ENCODE measurements at places on chromosomes 3 and 15. TPM values are rescaled to one million over a fixed set of nuclear protein-coding genes. Genes with fewer than 3 reads are reported as not detected.

GRCh38 chr15:78508272-78508671 lies 895 bp downstream of the HYKK start:
- H3K4me3 ChIP-seq: peak overlapping the region; percentile 85
- no peak for DNase-seq
- H3K27me3 ChIP-seq: no peaks in the 10 kb centered on the region
- peaks cover 17% of the 10 kb centered on the region for H3K4me1 ChIP-seq
- H3K36me3 ChIP-seq: no peaks in the 10 kb centered on the region
- H3K27ac ChIP-seq: no peak overlapping the region

GRCh38 chr15:89673165-89673512 lies 6.0 kb downstream of the PLIN1 start:
- H3K27me3 ChIP-seq: no peaks in the 10 kb centered on the region
- H3K4me3 ChIP-seq: no peak overlapping the region
- no peak overlapping the region for H3K27ac ChIP-seq
- H3K36me3 ChIP-seq: no peaks in the 10 kb centered on the region

DNA sequence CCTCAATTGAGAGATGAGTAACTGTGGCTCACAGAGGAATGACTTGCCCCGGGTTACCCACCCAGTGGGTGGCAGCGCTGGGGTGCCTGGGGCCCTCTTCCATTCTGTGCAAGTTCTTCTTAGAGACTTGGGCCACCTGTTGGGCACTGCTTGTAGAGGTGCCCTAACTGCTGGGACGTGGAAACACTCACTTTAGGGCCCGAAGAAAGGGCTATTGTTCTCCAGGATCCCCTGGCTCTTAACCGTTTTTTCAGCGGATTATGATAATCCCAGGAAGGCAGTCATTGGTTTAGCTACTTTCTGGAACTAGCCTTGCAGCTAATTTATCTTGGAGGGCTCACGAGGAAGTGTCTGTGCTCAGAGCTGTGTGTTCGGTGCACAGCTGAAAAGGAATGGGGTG lies 66.0 kb upstream of the GCNT3 start:
- no peak for DNase-seq
- H3K27me3 ChIP-seq: no peaks in the 10 kb centered on the region
- no peaks in the 10 kb centered on the region for H3K36me3 ChIP-seq
- no peak overlapping the region for H3K4me3 ChIP-seq
- H3K4me1 ChIP-seq: peaks cover 6% of the 10 kb centered on the region
- H3K27ac ChIP-seq: no peak overlapping the region

DNA sequence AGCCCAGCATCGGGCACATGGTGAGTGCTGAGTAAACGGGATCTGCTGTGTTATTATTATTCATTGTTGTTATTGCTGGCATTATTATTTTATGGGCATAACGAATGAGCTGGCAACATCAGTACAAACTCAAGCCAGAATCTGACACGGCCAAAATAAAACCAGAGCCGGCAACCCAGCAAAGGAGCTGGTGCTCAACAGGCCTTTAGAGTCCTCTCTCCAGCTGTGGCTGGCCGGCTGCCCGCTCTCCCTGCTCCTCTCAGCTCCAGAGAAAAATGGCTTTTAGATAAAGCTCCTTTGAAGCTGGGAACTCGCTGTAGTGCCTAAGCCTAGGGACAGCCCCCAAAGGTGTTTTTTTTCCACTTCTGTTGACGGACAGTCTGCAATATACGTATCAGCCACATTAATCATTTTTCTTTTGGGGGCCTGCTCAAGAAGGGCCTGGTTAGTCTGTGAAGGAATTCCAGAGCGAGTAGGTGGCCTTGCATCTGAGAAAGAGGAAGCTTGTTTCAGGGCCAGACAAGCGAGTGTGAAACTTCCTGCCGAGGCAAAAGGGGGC lies 193.9 kb upstream of the UBE2E1 start:
- no peaks in the 10 kb centered on the region for H3K36me3 ChIP-seq
- no peak overlapping the region for H3K27ac ChIP-seq
- H3K27me3 ChIP-seq: no peaks in the 10 kb centered on the region
- no peak for DNase-seq
- no peaks in the 10 kb centered on the region for H3K4me1 ChIP-seq

DNA sequence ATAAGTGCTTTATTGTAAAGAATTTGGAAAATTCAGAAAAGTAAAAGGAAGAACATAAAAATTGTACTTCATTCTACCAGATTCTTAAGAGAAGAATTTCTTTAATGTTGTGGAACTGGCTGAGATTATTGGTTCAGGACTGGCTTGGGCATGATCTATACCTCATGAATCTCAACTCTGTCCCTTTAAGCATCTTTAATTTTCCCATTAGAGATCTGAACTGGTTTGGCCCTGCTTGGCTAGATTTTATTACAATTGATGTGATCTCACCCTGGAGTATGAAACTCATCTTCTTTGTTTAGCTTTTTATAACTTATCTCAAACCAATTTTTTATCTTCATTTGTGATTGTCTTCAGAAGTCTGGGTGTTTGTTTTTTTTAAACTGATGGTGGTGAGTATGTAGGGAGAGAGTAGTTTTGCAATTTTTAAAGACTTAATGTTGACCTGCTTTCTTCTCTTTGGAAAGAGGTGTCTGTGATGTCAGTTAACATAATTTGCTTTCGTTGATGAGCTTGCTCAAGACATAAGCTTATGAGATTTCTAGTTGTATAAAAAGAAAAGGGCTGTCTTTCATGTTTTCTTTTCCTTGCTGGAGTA lies 61.9 kb downstream of the ZNF609 start:
- H3K27ac ChIP-seq: peak overlapping the region; percentile 39
- H3K36me3 ChIP-seq: no peaks in the 10 kb centered on the region
- DNase-seq: no peak
- H3K27me3 ChIP-seq: no peaks in the 10 kb centered on the region
- no peak overlapping the region for H3K4me3 ChIP-seq

DNA sequence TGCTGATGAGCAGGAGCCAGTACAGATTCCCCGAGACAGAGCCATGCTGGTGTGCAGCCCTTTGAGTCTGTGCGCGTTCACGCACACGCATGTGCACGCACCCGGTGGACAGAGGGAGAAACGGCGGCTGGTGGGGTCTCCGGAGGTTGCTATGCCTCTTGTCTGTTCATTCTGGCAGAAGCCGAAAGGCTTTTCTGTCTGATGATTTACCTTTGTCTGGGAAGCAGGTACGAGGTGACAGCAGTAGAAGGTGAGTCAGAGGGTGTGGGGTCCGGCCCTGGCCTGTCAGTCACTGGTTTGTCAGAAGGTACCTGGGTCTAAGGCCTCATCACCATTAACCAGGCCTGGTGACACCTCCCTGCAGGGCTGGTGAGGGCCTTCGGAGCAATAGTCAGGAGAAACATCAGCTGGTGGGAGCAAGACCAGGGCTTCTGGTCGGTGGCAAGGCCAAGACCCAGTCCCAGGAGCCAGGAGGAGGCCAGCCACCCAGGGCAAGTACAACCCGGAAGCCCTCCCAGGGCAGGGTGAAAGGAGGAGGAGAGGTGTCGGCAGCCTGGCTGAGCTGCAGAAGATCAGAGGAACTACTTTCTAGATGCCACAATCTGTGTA lies 7.5 kb downstream of the PCSK6 start:
- H3K36me3 ChIP-seq: no peaks in the 10 kb centered on the region
- H3K27me3 ChIP-seq: no peaks in the 10 kb centered on the region
- DNase-seq: no peak
- H3K4me3 ChIP-seq: no peak overlapping the region

DNA sequence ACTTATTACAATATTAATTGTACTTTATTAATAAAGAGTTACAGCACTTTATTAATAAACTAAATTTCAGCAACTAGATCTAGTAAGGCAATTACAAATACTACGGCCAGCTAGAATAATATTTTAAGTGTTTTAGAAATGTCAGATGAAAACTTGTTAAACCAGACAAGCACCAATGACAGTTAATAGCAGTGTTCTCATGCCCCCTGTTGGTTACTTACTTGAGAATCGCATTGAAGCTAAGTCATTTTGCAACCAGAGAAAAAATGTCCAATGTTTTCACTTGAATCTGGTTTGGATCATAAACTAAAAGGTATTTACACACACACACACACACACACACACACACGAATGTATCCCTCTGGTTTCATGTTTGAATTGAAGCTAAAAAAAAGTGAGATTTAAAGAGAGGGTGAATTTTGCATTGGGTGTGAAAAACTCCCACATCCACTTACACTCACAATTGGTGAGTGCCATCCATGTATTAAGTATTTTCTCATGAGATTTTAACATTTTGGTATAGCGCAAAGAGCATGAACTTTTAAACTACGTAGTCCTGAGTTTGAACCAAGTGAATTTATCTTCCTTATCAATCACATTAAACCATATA lies 347.7 kb downstream of the ZBBX start:
- H3K4me3 ChIP-seq: no peak overlapping the region
- H3K27me3 ChIP-seq: no peaks in the 10 kb centered on the region
- H3K4me1 ChIP-seq: no peaks in the 10 kb centered on the region
- DNase-seq: peak; percentile 61

GRCh38 chr3:197367081-197367780 lies 68.8 kb upstream of the DLG1 start:
- no peak overlapping the region for H3K27ac ChIP-seq
- H3K4me3 ChIP-seq: no peak overlapping the region
- DNase-seq: no peak
- H3K36me3 ChIP-seq: no peaks in the 10 kb centered on the region
- no peaks in the 10 kb centered on the region for H3K27me3 ChIP-seq

DNA sequence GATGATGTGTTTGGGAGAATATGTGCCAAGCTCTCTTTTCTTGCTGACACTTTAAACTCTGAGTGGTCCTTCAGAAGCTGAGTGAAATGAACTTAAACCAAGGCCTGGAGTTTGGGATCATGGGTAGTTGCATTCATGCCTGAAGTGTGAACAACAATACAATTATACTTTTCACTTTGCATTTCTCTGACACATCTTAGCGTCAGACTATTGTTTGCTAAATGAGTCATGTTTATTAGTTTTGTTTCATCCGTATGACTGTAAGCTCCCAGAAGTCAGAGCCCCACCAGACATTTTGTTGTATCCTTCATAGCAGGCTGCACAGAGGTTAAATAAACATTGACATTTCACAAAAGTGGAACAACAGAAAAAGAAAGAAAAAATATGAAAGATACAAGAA lies 542.6 kb downstream of the TUSC7 start:
- no peak overlapping the region for H3K4me3 ChIP-seq
- no peaks in the 10 kb centered on the region for H3K27me3 ChIP-seq
- no peak for DNase-seq

- H3K4me3 ChIP-seq: no peak overlapping the region
- H3K36me3 ChIP-seq: no peaks in the 10 kb centered on the region
- peaks cover 24% of the 10 kb centered on the region for H3K4me1 ChIP-seq
- H3K27ac ChIP-seq: no peak overlapping the region
- no peaks in the 10 kb centered on the region for H3K27me3 ChIP-seq
- DNase-seq: no peak
Observed at GRCh38 chr3:157501863-157502262, 1.4 kb downstream of the VEPH1 start.

- H3K4me3 ChIP-seq: no peak overlapping the region
- no peaks in the 10 kb centered on the region for H3K36me3 ChIP-seq
- DNase-seq: no peak
- no peak overlapping the region for H3K27ac ChIP-seq
- no peaks in the 10 kb centered on the region for H3K27me3 ChIP-seq
Observed at GRCh38 chr15:63729115-63729884, 104.4 kb downstream of the HERC1 start.

DNA sequence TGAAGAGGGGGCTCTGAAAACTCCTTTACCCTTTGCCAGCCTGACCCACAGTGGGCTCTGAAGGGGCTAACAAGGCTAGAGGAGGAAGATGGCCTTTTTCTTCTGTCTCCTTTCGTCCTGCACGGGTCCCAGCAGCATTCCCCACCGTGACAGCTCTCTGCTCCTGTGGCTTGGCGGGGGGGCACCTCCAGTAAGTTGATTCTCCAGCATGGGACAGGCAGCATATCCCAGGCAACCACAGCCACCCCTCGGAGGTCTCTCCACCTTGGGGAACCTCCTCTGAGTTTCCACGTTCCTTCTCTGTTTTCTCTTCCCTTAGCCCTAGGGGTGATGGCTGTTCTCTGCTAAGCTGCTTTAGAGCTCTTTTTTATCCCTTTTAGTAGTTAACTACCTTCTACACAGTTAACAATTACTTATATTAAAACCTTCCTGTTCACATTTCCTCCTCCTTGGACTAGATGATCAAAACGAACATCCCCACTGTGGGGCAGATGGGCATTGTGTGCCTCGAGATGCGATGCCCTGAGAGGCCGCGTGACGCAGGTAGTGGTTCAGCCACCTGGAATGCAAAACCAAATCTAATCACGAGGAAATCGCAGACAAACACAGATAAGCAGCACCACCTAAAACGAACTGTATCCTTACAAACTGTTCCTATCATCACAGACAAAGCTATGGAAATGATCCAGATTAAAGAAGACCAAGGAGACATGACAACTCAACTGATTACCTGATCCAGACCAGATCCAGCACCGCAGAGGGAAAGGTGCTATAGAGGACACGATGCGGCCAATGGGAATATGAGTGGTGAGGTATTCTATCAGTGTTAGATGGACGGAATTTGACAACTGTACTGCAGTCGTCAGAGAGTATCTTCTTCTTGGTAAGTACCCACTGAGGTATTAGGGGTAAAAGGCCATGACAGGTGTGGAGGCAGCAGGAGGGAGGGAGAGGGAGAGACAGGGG lies 27.7 kb downstream of the TSPAN3 start:
- H3K27ac ChIP-seq: no peak overlapping the region
- peaks cover 11% of the 10 kb centered on the region for H3K36me3 ChIP-seq
- H3K4me1 ChIP-seq: no peaks in the 10 kb centered on the region
- no peak for DNase-seq
- no peak overlapping the region for H3K4me3 ChIP-seq

- H3K27ac ChIP-seq: no peak overlapping the region
- no peak overlapping the region for H3K4me3 ChIP-seq
- H3K27me3 ChIP-seq: no peaks in the 10 kb centered on the region
- no peaks in the 10 kb centered on the region for H3K36me3 ChIP-seq
- no peak for DNase-seq
- H3K4me1 ChIP-seq: no peaks in the 10 kb centered on the region
Observed at GRCh38 chr3:55198554-55198953, 270.7 kb upstream of the LRTM1 start.

GRCh38 chr3:128326051-128326823 lies 140.5 kb downstream of the DNAJB8 start:
- H3K27me3 ChIP-seq: no peaks in the 10 kb centered on the region
- no peak overlapping the region for H3K4me3 ChIP-seq
- DNase-seq: no peak

DNA sequence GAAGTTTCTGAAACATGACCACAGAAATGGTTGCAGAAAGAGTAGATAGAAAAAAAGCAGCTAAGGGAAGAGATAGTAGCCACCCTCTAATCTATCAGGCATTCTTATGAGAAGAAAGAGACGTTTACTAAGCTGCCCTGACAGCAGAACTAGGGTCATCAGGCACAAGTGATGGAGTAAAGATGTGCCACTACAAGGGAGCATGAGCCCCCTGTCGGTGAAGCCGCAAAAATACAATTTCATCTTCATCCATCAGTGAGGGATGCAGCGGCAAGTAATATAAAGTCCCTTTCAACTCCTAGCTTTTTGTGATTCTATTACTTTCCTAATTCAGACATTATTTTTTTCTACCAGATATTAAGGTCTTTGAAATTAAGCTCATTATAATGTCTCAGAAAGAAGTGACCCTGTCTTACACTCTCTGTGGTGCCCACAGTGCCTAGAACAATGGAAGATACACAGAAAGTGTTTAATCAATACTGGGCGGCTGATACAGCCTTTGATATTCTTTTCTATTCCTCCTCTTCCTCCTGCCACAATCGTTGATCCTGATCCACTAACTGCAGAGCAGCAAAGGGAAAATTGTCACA lies 651.6 kb downstream of the NTRK3 start:
- no peak overlapping the region for H3K4me3 ChIP-seq
- H3K4me1 ChIP-seq: no peaks in the 10 kb centered on the region
- no peak overlapping the region for H3K27ac ChIP-seq

The PP2D1 gene
- not detected for total RNA-seq

The CCDC39 gene
- total RNA-seq: not detected

The RBP2 gene
- total RNA-seq: not detected

The CLDN16 gene
- not detected for total RNA-seq

The MYL3 gene
- total RNA-seq: not detected

The CCDC54 gene
- total RNA-seq: not detected

The SLC22A14 gene
- total RNA-seq: 0.22 TPM

The GPR156 gene
- 0.15 TPM for total RNA-seq

The PCOLCE2 gene
- 4.4 TPM for total RNA-seq

All from HCT116 (cell line).